ENCODE measurements at places on chromosomes 7 and 10.
A peak's percentile ranks its signal among the peaks of the same experiment; 100 is the strongest.

DNA sequence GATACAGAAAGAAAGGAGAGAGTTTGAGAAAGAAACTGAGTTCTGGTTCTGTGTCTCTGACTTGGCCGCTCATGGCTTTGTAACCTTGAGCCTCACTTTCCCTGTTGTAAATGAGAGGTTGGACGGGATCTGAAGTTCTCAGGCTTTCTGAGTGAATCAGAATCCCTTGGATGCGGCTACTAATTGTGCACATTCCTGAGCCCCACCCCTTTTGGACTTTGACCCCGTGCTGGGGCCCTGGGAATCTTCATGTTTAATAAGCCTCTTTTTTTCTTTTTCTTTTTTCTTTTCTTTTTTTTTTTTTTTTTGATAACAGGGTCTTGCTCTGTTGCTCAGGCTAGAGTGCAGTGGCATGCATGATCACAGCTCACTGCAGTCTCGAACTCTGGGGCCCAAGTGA, 26.9 kb downstream of the SLC25A28 start:
- DNase-seq = no peak

DNA sequence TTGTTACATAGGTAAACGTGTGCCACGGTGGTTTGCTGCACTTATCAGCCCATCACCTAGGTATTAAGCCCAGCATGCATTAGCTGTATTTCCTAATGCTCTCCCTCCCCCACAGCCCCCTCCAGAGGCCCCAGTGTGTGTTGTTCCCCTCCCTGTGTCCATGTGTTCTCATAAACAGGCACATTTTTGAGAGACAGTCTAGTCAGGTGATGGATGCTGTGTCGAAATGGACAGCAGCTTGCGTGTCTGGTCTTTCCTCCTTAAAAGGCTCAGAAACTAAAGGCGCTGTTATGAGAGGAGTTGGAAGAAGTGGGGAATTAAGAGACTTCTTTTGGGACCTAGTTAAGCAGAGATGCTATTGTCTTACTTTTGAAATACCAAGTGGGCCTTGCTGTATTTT, 296.0 kb downstream of the BBS9 start:
- DNase-seq = no peak

- no peak for DNase-seq
Observed at GRCh38 chr10:100723180-100723579, 22.2 kb upstream of the PAX2 start.

GRCh38 chr7:149704507-149704906, 68.9 kb downstream of the ZNF467 start:
- no peak for DNase-seq

- DNase-seq = no peak
Observed at GRCh38 chr10:6513476-6513875, 66.6 kb downstream of the PRKCQ start.

- DNase-seq = no peak
Observed at GRCh38 chr10:1324903-1325302, 268.7 kb downstream of the WDR37 start.

DNA sequence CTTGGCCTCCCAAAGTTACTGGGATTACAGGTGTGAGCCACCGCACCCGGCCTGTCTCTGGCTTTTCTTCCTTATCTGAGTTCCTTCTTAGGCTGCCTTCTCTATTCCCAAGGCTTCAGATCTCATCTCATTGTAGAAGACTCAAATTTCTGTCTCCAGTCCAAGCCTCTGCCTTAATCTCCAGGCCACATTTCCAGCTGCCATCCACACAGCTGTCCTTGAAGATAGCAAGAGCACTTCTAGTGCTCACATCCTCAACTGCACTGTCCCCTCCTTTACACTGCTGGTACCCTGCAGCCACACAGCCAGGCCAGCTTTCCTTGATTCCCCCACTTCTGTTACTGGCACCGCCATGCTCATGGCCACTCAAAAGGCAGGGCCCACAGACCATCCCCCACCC, 35.6 kb downstream of the POLL start:
- no peak for DNase-seq

- peak; percentile 47 for DNase-seq
Observed at GRCh38 chr7:105655500-105656380, 74.4 kb upstream of the EFCAB10 start.

- DNase-seq = peak; percentile 28
Observed at GRCh38 chr7:55571511-55572377, 558 bp downstream of the VOPP1 start.

DNA sequence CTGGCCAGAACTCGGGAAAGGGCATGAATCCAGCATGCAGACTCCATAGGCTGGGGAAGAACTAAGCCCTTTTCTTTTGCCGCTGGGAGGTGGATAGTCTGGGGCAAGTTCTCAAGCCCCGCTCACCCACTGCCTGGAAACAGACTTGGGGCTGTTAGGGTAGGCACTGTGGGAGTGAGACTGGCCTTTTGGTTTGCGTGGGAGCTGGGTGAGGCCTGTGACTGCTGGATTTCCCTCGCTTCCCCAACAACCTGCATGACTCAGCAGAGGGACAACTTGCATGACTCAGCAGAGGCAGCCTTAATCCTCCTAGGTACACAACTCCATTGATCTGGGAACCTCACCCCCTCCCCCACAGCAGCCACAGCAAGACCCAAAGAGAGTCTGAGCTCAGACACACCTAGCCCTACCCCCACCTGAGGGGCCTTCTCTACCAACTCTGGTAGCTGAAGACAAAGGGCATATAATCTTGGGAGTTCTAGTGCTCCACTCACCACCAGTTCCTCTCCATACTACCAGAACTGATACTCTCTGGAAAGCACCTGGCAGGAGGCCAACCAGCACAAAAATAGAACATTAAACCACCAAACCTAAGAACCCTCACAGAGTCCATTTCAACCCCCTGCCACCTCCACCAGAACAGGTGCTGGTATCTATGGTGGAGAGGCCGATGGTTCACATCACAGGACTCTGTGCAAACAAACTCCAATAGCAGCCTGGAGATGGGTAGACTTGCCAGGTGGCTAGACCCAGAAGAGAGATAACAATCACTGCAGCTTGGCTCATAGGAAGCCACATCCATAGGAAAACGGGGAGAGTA, 81.4 kb upstream of the LAMB4 start:
- peak; percentile 86 for DNase-seq

DNA sequence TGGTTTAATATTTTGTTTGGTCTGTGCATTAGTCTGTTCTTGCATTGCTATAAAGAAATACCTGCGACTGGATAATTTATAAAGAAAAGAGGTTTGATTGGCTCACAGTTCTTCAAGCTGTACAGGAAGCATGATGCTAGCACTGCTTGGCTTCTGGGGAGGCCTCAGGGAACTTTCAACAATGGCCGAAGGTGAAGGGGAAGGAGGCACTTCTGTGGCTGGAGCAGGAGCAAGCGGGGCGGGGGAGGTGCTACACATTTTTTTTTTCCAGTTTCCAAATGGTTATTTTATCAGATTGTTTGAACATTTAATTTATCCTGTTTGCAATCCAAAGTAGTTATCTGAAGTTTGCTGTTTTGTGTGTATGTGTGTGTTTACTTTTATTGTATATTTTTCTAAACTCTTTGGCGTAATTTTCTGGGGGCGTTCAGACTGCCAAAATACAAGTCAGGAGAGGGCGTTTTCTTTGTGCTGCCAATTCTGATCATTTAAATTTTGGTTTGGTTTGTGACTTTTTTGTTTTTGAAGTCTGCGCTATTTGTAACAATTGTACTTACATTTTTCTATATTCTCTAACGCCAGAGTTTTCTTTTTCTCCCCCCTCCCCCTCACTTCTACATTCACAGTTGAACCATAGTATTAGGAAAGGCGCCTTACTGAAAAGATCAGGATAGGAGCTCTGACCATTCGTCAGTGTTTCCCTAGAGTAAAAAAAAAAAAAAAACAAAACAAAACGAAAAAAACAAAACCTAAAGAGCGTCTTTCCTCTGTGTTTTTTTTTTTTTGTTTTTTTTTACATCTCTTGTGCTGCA, 58.5 kb downstream of the ZNF783 start:
- DNase-seq = no peak

DNA sequence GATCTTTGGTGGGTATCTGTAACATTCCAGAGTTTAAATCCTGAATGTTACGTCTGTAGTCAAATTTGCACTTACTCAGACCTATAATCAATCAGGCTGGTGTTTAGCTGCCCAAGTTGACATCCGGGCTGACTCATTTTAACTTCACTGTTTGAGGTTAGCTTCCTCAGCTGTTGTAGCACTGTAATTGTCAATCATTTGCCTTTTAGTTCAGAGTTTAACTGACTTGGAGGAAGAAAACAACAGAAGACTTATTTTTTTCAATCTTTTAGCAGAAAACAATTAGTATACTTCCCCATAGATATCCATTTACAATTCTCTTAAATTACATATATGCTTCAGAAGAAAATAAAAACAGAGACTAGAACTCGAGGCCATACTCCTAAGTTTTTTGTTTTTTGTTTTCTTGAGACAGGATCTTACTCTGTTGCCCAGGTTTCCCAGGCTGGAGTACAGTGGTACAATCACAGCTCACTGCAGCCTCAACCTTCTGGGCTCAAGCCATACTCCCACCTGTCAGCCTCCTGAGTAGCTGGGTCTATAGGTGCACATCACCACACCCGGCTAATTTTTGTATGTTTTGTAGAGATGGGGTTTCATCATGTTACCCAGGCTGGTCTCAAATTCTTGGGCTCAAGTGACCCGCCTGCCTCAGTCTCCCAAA, 38.5 kb upstream of the LRRC17 start:
- no peak for DNase-seq

DNA sequence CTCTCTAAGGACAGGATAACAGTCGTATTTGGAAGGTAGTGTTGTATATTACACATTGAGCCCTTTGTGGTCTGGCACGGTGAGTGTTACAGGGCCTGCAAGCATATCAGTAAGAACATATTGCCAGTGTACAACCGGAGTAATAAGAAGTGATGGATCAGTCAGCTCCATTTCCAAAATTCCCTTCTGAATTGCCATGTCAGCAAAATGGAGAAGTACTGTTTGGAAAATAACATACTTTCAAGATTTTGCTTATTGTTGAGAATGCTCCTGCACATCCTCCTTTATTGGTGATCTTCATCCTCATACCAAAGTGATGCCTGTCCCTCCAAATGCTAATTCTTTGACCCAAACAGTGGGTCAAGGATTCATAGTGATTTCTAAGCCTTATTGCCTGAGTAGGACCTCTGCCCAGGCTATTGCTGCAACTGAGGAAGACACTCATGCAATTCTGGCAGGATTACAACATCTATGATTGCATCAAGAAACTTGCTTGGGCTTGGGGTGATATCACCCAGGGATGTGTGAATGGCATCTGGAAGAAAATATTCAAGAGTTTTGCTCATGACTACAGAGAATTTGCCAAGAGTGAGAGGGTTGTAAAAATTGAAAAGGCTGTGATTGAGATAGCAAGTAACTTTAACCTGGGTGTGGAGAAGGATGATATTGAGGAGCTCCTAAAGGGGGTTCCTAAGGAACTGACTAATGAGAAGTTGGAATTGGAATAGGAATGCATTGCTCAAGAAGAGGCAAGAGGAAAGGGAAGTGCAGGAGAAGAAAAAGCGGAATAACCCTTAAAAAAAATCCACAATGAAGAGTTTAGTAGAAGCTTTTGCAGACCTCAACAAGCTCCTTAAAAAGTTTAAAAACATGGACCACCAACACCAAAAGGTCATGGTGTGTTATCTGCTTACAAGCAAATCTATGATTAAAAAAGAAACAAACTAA, 452.2 kb upstream of the SORCS1 start:
- DNase-seq = no peak

DNA sequence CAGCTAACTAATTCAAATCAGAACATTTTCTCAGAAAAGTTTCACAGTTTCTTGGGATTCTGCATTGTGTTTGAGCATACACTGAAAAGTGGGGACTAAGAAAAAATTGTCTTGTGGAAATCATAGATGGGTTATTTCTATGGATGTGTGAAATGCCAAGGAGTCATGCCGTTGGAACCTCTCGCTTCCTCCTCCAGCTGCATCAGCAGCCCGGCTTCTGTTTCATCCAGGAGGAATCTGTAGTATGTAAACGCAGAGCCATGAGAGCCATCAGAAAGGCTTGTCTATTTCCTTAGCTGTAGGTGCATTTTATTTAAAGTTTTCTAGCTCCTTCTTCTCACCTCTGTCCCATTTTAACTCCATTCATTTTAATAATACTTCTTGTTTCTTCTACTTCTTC, 1144.1 kb downstream of the GATA3 start:
- DNase-seq = no peak

DNA sequence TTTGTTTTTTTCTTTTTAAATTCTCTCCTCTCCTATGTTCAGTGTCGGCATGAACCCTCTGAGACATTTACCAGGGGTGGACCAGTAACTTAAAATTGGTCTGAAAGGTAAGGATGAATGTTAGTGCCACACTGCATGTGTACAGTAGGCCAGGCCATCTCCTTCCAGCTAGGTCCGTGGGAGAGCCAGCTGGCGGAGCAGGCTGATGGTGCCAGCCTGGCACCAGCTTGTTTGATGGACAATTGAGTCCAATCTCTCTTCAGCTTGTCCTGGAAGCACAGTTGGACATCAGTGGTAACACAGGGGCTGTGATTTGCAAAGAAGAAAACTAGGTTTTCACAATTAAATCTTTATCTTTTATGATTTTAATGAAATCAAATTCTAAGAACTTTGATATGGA, 136.5 kb downstream of the CNNM2 start:
- DNase-seq = no peak

Measured in NCI-H2029 (cell line).